ENCODE measurements at places on chromosomes 13 and 19. TPM values are rescaled to one million over a fixed set of nuclear protein-coding genes. Genes with fewer than 3 reads are reported as not detected.
A peak's percentile ranks its signal among the peaks of the same experiment; 100 is the strongest.

Gene OBI1
- 4.5 TPM for total RNA-seq

Gene PGPEP1
- total RNA-seq, result 22.0 TPM

DNA sequence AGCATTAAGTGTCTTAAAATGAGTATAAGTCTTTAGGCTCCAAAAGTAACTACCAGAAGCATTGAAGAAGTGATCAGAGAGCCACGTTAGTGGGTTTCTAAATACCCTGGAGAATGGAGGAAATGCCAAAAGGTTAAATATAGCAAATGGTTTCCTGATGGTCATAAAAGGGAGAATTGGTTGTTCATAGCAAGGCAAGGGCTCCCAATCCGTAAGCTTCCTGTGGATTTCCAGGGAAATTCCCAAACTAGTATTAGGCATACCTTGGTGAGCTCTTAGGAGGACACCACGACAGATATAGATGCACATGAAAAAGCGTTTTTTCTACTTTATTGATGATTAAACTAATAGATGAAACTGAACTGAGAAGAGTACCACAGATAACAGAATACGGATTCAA is 410.9 kb downstream of the FOXO1 start:
- H3K4me1 ChIP-seq, result peaks cover 4% of the 10 kb centered on the region
- H3K4me3 ChIP-seq, result no peak overlapping the region
- no peaks in the 10 kb centered on the region for H3K36me3 ChIP-seq
- H3K27me3 ChIP-seq, result no peaks in the 10 kb centered on the region
- H3K27ac ChIP-seq, result no peak overlapping the region
- DNase-seq, result no peak

GRCh38 chr13:40780822-40781401 is 8.5 kb upstream of the SLC25A15 start:
- no peak for DNase-seq
- no peaks in the 10 kb centered on the region for H3K27me3 ChIP-seq
- H3K36me3 ChIP-seq, result no peaks in the 10 kb centered on the region
- H3K27ac ChIP-seq, result no peak overlapping the region

DNA sequence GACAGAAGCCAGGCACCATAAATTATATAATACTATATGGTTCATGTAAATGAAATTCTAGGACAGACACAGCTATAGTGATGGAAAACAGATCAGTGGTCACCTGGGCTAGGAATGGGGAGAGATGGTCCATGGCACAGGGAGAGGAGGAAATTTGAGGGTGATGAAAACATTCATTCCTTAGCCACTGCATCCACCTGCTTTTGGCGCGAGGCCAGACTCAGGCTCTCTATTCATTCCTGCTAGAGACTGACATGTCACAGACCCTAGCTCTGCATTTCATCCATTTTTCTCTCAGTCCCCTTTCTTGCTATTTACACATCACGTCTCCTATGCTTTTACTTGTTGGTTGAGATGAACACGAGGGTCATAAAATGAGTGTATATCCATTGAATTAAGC is 628.3 kb upstream of the SLC10A2 start:
- H3K27ac ChIP-seq, result no peak overlapping the region
- H3K4me1 ChIP-seq, result no peaks in the 10 kb centered on the region
- no peaks in the 10 kb centered on the region for H3K36me3 ChIP-seq
- no peaks in the 10 kb centered on the region for H3K27me3 ChIP-seq

- H3K27me3 ChIP-seq, result no peaks in the 10 kb centered on the region
- H3K4me3 ChIP-seq, result peak overlapping the region; percentile 89
- H3K27ac ChIP-seq, result peak overlapping the region; percentile 72
- no peaks in the 10 kb centered on the region for H3K36me3 ChIP-seq
Observed at GRCh38 chr19:4327877-4328242, 10.8 kb downstream of the STAP2 start.
